ENCODE measurements at places on chromosomes 12 and 14. TPM values are rescaled to one million over a fixed set of nuclear protein-coding genes. Genes with fewer than 3 reads are reported as not detected.

FAM222A gene
- 0.39 TPM for total RNA-seq

KLHL33 gene
- 0.05 TPM for total RNA-seq

EML5 gene
- 8.1 TPM for total RNA-seq

- no peaks in the 10 kb centered on the region for H3K27me3 ChIP-seq
- peak overlapping the region; percentile 97 for H3K27ac ChIP-seq
- H3K4me3 ChIP-seq = peak overlapping the region; percentile 3
- no peak for DNase-seq
These were observed 86.6 kb upstream of the DYNC1H1 start for GRCh38 chr14:101877766-101878165.

GRCh38 chr12:52091061-52091460 is 11.6 kb downstream of the SMIM41 start:
- H3K27ac ChIP-seq = no peak overlapping the region
- no peak overlapping the region for H3K4me3 ChIP-seq
- DNase-seq = no peak

DNA sequence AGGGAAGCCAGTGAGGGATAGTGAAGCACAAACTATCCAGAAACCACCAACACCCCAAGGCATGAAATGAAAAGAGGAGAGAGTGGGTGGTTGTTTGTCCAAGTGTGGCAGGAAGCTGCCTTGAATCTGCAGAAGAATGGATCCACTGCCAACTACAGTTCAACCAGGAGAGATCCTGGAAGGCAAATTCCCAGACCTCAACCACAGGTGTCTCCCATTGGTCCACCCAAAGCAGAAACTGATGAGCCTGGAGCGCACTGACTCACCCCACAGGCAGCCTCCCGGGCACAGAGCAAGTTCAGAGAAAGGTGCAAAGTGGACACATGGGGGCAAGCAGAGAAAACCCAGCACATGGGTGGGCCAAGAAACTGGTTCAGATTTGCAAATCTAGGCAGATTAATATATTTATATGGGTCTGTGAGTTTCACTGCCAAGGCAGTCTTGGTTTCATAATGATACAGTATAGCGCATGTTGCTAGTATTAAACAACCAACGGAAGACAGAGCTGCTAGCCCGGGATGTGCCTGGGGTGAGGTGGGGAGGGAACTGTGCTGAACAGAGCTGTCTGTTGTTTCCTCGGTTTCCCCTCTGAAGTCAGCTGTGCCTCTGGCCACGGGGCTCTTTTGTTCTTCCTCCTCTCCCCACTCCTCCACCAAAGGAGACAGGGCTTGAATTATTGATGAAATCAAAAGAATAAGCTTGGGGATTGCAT is 416.2 kb upstream of the CCDC196 start:
- H3K4me1 ChIP-seq = no peaks in the 10 kb centered on the region
- H3K4me3 ChIP-seq = no peak overlapping the region
- DNase-seq = no peak
- H3K27me3 ChIP-seq = no peaks in the 10 kb centered on the region
- no peak overlapping the region for H3K27ac ChIP-seq

GRCh38 chr12:67816269-67816668 is 167.7 kb downstream of the DYRK2 start:
- H3K4me1 ChIP-seq = peaks cover 10% of the 10 kb centered on the region
- H3K27me3 ChIP-seq = no peaks in the 10 kb centered on the region
- no peak for DNase-seq
- H3K27ac ChIP-seq = no peak overlapping the region
- no peak overlapping the region for H3K4me3 ChIP-seq

DNA sequence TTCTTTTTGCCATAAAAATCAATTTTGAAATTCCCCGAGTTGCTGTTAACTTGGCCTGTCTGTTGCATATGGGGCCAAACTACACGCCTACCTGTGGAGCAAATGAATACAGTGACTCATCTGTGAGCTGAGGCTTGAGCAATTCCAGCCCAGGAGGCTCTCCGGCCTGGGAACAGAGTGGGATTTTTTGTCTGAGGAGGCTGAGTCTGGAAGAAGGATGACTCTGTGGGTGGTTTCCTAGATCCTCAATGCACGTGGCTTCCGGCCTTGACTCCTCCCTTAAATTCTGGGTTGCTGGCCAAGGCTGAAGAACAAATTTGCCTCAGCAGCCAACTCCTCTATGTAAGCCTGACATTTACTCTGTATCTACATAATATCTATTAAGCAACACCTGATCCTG is 124.1 kb downstream of the SSPN start:
- no peak overlapping the region for H3K4me3 ChIP-seq
- H3K27me3 ChIP-seq = peaks cover 10% of the 10 kb centered on the region
- no peak overlapping the region for H3K27ac ChIP-seq
- no peak for DNase-seq

- H3K4me1 ChIP-seq = peaks cover 29% of the 10 kb centered on the region
- no peaks in the 10 kb centered on the region for H3K36me3 ChIP-seq
- H3K27me3 ChIP-seq = peaks cover 74% of the 10 kb centered on the region
- H3K4me3 ChIP-seq = peak overlapping the region; percentile 77
- H3K27ac ChIP-seq = peak overlapping the region; percentile 42
These were observed 833 bp upstream of the BHLHE41 start for GRCh38 chr12:26125400-26126339.

GRCh38 chr12:126676434-126676833 is 1590.5 kb upstream of the TMEM132C start:
- no peak for DNase-seq
- no peaks in the 10 kb centered on the region for H3K4me1 ChIP-seq

DNA sequence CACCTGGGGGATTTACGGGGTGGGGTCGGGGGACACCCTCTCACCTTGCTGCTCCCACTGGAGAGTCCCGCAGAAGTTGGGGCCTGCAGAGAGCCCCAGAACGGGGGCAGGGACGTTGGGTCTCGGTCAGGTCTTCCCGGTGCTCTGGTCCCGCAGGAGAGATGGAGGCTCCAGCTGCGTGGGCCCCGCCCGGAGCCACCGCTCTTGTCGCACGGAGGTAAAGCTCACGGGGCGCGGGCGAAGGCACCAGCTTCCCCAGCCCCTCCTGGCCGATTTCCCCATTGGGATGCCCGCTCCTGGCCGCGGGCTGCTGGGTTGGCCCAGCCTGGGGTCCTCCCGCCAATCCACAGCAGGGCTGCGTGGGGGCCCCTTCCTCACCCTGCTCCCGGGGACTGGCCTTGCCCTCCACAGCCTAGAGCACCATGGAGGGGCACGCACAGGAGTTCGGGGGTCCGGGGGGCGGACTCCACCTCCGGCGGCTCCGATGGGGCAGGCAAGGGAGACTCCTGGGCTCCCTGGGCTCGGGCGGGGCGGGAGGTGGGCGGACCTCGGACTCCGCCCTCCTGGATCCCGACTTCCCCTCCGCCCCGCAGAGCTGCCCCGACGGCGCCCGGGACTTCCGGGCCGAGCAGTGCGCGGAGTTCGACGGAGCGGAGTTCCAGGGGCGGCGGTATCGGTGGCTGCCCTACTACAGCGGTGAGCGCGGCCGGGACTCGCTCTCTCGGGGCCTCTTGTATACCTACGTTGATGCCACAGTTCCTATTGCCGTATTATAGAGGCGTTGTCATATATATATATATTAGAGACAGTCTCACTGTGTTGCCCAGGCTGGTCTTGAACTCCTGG is 8.4 kb downstream of the PAPLN start:
- H3K36me3 ChIP-seq = no peaks in the 10 kb centered on the region
- DNase-seq = peak; percentile 71
- no peak overlapping the region for H3K27ac ChIP-seq
- peaks cover 10% of the 10 kb centered on the region for H3K4me1 ChIP-seq
- H3K27me3 ChIP-seq = peaks cover 36% of the 10 kb centered on the region
- H3K4me3 ChIP-seq = peak overlapping the region; percentile 53

DNA sequence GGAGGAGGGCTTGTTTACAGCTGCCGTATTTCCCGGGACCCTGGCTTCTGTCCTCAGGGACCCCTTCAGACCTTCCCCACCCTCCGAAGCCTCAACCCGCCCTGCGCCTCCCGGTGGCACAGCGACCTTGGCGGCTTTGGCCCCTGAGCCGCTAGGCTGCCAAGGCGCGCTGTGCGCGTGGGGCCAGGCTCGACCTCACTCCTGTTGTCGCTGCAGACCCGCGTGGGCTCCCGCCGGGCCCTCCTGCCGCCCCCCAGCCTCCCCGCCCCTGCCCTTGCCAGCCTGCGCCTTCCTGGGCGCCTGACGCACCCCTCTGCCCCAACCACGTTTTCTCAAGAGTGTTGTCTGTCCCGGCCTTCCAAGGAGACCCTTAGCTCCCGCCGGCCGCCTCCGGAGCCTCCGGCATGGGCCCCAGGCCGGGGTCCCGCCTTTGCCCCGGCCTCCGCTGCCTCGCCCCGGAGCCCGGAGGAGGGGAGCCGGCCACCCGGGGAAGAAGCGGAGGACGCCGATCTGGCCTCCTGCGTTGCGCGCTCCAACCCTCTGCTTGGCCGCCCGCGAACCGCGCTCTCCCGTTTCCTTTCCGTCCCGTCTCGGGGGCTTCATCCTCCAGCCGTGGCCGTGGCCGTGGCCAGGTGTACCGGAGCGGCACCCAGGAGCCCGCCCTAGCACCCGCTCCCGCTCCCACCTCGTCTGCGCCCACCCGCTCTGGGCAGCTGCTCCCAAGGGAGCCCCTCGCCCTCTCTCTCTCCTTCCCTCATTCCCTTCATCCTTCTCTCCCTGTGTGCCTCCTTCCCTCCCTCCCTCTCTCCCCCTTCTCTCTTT is 19.9 kb downstream of the PPP2R5C start:
- H3K36me3 ChIP-seq = peaks cover 15% of the 10 kb centered on the region
- H3K4me3 ChIP-seq = peak overlapping the region; percentile 47
- H3K4me1 ChIP-seq = peaks cover 30% of the 10 kb centered on the region
- H3K27ac ChIP-seq = peak overlapping the region; percentile 16
